ENCODE measurements at places on chromosomes 7 and 10.

GRCh38 chr7:17299483-17299991 is 1.1 kb downstream of the AHR start:
- DNase-seq = no peak

GRCh38 chr10:47065903-47066302 is 154.7 kb downstream of the PTPN20 start:
- DNase-seq = no peak

DNA sequence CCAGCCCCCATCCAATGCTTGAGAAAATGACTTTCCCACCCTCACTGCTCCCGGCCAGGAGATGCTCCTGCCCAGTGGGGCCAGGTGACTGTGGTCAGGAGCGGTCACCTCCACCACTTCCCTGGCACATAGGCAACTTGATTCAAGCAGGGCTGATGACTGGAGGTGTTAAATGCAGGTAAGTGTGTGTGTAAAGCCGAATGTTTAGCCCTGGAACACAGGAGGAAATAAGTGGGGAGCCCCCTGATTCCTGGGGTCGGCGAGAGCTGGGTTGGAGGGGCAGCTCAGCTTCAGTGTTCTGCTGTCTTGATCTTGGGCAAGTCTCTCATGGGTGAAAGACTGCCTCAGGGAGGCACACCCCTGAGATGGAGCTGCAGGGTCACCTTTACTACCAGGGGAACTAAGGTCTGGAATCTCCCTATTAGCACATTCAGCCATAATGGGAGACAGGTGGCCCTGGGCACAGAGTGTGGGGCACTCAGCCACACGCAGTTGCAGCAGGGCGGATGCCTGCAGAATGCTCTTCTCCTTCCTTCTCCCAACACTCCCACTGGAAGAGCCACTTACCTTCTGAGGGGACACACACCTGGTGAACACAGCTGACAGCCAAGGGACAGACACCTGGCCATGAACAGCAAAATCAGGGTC is 124.1 kb downstream of the PTPN20 start:
- no peak for DNase-seq

DNA sequence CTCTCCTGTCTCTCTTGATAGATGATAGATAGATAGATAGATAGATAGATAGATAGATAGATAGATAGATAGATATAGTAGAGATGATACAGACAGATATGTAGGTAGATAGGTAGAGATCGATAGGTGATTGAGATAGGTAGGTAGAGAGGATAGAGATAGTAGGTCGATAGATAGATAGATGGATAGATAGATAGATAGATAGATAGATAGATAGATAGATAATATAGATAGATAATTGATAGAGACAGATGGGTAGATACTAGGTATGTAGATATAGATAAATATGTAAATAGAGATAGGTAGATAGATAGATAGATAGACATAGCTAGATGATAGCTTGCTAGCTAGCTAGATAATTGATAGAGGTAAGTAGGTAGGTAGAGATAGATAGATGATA is 1154.2 kb upstream of the AUTS2 start:
- DNase-seq = no peak

- no peak for DNase-seq
Observed at GRCh38 chr7:144531181-144531580, 127.7 kb upstream of the NOBOX start.

GRCh38 chr10:99422529-99423096 is 7.8 kb downstream of the GOT1 start:
- DNase-seq = no peak

DNA sequence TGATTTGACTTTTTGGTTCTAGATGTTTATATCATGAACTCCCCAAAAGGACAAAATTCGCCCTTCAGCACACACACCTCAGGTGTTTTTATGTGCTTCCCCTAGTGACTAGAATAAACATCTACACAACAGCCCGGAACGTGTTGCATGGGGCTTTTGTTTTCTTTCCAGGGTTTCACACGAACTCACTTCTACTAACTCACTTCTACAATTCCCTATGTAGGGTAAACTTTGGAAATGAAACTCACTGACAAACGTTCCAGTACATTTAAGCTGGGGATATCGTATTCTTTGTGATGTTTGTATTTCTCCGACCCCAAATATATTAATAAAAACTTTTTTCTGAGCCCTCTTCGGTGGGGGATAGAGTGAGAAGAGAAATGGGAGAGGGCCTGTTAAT is 1.4 kb downstream of the TRA2A start:
- DNase-seq = no peak

GRCh38 chr7:81459485-81459884 is 310.4 kb downstream of the HGF start:
- DNase-seq = no peak

DNA sequence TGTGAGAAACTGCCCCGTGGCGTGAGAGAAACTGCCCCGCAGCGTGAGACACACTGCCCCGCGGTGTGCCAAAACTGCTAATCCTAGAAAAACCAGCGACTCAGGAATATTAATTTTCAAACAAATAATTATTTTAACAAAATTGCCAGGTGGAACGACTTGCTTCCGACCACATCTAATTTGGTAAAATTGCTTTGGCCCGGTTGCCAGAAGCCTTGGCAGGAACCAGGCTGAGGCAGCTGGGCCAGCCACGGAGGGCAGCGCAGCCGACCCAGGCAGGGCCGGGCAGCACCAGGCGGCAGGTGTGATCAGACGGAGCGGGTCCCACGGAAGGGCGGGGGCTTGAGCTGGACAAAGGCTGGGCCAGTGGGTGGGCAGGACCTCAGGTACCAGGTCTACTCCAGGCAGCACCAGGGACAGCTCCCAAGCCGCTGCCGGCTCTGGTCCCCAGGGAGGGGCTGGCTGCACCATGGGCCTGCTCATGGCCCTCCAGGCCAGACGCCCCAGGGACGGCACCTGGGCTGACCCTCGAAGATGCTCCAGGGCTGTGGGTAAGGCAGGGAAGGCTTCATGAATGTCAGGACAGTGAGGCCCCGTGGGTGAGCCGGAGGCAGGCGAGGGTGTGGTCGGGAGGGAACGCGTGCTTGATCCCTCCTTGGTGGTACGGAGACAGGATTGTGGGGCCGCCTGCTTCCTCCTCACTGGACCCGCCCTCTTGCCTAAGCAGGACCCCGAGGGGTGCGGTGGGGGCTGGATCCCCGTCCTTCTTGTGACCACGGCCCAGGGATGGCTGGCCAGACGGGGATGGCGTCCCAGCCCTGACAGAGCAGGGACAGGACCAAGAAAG is 7.7 kb upstream of the ADGRA1 start:
- no peak for DNase-seq

DNA sequence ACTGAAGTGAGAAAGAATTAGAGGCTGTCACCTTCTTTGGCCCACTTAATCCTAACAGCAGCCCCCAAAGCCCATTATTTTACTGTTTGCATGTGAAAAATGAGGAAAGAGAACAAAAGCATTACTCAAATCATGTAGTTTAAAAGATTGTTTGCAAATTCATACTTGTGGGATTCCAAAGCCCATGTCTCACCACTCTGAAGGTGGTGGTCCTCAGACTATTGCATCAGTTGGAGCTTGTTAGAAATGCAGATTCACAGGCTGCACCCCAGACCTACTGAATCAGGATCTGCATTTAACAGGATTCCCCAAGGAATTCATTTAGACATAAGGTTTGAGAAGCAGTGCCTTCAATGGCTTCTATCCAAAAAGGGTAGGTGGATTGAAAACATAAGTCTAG is 93.7 kb upstream of the PDE1C start:
- DNase-seq = no peak

GRCh38 chr10:71712572-71713134 is 6.9 kb downstream of the C10orf105 start:
- DNase-seq = no peak

- no peak for DNase-seq
Observed at GRCh38 chr7:101990811-101991418, 173.5 kb downstream of the CUX1 start.

- no peak for DNase-seq
Observed at GRCh38 chr10:45578384-45578971, 94.1 kb downstream of the ZFAND4 start.

DNA sequence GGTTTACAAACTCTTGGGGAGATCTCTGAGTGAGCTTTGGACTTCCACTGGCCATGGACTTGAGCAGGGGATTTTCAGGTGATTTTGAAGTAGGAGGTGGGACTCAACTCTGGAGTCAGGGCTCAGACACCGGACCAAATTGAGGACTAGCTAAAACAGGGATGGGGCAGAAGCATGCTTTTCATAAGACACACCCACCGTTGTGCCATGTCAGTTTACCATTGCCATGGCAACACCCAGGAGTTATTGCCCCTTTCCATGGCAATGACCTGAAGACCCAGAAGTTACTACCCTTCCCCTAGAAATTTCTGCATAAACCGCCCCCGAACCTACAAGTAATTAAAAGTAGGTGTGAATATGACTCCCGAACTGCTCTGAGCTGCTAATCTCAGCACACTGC is 320.7 kb downstream of the GRID1 start:
- DNase-seq = no peak

GRCh38 chr10:11068861-11069633 is 51.4 kb downstream of the CELF2 start:
- DNase-seq = no peak

DNA sequence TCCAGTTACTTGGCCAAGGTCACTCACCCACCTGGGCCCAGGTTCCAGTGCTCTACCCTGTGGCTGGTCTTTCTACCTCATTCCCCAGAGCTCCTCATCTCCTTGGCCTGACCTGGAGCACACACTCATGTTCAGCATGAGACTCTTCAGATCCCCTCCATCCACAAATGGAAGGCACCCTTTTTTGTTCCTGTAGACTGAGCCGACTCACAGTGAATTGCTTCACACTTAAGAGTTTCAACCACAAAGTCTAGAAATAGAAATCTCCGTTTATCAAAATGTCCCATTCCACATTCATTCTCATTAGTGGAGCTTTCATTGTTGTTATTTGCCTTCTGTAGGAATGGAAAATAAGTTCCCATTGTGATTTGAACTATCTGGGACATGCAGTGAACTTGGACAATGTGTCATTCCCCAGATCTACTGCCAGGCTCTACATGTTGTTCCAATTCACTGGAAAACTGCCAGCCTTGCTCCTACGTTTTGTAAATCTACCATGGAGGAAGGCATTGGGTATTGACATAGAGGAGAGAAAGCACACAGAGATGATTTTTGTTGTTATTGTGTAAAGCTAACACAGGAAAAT is 125.3 kb upstream of the CELF2 start:
- DNase-seq = no peak
